ENCODE measurements at places on chromosomes 12 and 14. TPM values are rescaled to one million over a fixed set of nuclear protein-coding genes. Genes with fewer than 3 reads are reported as not detected.
A peak's percentile ranks its signal among the peaks of the same experiment; 100 is the strongest.

Gene BCL11B
- total RNA-seq: 49.1 TPM

DNA sequence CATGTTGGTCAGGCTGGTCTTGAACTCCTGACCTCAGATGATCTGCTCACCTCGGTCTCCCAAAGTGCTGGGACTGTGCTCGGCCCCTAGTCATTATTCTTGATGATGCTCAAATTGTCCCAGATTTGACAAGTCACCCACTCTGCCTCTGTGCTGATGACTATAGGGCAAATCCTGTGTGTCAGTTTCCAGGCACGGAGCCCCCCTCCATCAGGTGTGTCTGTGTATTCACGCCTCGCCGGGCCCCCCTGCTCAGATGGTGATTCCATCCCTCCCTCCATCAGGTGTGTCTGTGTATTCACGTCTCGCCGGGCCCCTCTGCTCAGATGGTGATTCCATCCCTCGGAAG is 4.3 kb upstream of the GPR132 start:
- H3K4me1 ChIP-seq: peaks cover 60% of the 10 kb centered on the region
- H3K27me3 ChIP-seq: peaks cover 3% of the 10 kb centered on the region
- DNase-seq: peak; percentile 29
- peaks cover 4% of the 10 kb centered on the region for H3K36me3 ChIP-seq
- peak overlapping the region; percentile 89 for H3K27ac ChIP-seq

Gene PMCH
- not detected for total RNA-seq

DNA sequence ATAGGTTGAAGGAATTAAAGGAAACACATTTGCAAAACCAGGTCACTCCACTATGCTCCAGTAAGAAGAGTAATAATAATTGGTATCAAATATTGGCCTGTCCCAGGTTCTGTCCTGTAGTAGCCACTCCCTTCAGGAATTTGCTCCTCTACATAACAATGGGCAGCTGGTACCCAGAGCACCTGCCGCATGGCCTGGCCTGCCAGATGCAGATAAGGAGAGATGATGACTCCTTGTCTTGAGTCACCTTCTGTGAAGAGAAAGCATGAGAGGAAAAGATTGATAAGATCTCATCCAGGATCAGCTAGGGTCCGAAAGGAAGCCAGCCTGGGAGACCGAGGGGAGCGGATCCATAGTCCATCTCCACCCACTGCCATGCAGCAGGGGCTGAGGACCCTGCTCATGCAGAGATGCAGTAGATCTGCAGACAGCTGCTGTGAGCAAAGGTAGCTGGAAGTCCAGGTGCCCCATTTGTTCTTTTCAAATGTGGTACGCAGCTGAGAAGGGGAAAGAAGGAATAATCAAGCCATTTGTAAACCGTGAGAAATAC is 24.3 kb downstream of the VCPKMT start:
- H3K27ac ChIP-seq: no peak overlapping the region
- peaks cover 5% of the 10 kb centered on the region for H3K36me3 ChIP-seq
- DNase-seq: no peak

Gene RHOJ
- total RNA-seq: not detected

Gene WDHD1
- 63.2 TPM for total RNA-seq
